ENCODE measurements at places on chromosomes 7 and 10.

DNA sequence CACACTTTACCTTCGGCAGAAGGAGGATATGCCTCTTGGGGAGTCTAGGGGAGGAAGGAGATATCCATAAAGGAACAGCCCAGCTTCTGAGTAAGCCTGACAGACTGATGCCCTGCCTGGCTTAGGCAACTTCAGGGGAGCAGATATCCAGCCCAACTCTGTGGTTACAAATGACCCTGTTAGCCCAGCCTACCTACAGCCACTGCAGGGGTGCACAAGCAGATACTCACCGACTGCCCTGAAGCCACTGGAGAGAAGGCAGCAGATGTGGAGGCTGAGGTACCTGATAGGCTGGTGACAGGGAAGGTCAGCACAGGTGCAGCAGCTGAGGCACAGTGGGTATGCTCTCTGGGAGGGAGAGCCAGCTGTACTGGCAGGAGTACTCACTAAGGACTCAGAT, 770.2 kb downstream of the GRID1 start:
- no peak for DNase-seq

DNA sequence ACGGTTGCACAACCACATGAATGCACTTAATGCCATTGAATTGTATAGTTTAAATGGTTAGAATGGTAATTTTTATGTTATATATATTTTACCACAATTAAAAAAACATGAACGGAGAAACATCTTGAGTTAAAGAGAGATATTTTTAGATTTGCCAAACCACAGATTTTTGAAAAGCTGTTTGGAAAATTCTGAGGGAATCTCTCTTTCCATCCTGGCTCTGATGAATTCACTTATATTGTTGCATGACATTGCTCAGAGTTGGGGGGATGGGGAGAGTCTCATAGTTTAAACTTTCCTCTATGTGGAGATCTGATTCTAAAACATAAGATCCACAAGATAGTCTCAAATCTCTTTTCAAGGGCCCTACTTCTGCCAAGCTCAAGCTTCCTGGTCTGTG, 275.0 kb upstream of the NPVF start:
- no peak for DNase-seq

GRCh38 chr10:119614686-119615085, 17.9 kb upstream of the TIAL1 start:
- no peak for DNase-seq

- DNase-seq: no peak
Measured at GRCh38 chr10:116889066-116889465, 39.8 kb downstream of the ENO4 start.

- DNase-seq: peak; percentile 24
Measured at GRCh38 chr7:148914208-148914777, 30.2 kb upstream of the EZH2 start.

DNA sequence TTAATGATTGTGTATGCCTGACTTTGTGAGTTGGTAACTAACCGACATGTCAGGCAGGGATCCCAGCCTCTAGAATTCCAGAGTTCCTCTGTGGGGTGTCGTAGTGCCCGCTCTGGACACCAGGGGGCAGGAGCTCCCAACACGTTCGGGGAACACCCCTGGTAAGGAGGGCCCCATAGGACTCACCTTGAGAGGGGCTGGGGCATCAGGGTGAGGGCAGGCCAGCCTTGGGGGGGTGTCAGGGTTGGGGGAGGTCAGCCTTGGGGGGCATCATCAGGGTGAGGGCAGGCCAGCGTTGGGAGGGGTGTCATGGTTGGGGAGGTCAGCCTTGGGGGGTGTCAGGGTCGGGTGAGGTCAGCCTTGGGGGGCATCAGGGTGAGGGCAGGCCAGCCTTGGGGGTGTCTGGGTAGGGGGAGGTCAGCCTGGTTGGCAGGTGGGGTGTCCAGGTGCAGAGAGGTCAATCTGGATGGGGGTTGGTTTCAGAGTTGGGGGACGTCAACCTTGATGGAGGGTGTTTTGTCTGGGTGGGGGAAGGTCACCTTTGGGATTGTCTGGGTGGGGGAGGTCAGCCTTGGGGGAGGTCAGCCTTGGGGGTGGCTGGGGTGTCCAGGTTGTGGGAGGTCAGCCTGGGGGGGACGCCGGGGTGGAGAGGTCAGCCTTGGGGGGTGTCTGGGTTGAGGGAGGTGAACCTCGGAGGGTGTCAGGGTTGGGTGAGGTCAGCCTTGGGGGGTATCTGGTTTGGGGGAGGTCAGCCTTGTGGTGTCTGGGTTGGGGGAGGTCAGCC, 45.6 kb upstream of the SUN1 start:
- peak; percentile 60 for DNase-seq

DNA sequence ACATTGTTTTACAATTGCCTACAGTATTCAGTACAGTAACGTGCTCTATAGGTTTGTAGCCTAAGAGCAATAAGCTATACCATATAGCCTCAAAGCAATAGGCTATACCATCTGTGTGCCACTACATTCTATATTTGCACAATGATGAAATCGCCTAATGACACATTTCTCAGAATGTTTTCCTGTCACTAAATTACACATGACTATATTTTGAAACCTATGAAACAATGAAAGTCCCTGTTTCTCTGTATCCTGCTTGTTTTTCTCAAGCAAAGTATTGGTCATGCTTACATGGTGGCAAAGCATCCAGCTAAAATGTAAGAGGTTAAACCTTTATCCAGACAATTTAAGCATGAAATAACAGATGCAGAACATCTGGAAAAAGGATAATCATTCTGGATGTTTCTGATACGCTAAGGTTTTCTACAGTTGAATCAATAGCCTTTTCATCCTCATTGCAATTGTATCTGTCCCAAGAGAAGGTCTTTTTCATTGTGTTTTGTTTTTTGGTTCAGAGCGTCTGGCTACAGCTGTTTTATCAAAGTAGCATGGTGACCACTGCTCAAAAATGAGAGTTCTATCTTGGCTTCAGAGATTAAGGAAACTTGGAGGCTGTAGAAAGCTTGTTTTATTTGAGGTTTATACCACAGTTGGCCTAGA, 81.7 kb downstream of the CSTF2T start:
- DNase-seq: no peak

- peak; percentile 31 for DNase-seq
Measured at GRCh38 chr10:13206546-13207443, 27.4 kb downstream of the UCMA start.

GRCh38 chr7:116122972-116123595, 87.3 kb upstream of the TES start:
- DNase-seq: peak; percentile 67

DNA sequence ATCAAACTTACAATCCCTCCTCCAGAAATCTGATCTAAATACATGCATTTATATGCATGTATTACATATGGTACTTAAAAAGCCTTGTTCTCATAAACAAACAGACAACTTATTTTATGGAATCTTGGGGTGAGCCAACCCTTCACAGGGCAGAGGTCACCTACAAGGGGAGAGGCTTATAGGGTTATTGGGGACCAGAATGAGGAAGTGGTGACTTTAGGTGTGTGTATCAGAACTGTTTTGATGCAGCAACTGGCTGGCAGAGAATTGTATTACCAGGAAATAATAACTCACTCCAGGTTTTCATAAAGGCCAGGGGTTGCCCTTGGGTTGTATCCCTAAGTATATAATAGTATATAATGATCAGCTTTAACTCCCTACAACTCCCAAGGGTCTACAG, 91.1 kb downstream of the SVIL start:
- DNase-seq: no peak

- peak; percentile 79 for DNase-seq
Measured at GRCh38 chr7:130008941-130009847, 42.0 kb downstream of the ZC3HC1 start.

DNA sequence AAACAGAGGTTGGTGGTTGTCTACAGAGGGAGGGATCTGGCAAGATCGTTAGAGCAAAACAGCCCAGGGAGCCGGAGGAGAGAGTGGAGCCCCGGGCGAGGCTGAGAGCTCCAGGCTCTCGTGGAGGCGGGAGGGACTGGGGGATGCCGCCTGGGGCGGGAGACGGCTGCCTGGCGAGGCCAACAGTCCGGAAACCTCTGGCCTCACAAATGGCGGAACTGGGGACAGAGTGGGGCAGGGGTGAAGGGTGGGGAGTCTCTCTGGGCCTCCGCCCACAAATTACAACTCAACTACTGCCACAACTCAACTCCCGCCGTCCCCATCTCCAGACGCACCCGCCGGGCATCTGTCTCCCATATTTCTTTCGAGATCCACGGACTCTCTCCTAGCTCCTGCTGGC, 47.7 kb downstream of the CLEC2L start:
- DNase-seq: no peak

- no peak for DNase-seq
Measured at GRCh38 chr10:122852261-122852660, 6.6 kb upstream of the CUZD1 start.

DNA sequence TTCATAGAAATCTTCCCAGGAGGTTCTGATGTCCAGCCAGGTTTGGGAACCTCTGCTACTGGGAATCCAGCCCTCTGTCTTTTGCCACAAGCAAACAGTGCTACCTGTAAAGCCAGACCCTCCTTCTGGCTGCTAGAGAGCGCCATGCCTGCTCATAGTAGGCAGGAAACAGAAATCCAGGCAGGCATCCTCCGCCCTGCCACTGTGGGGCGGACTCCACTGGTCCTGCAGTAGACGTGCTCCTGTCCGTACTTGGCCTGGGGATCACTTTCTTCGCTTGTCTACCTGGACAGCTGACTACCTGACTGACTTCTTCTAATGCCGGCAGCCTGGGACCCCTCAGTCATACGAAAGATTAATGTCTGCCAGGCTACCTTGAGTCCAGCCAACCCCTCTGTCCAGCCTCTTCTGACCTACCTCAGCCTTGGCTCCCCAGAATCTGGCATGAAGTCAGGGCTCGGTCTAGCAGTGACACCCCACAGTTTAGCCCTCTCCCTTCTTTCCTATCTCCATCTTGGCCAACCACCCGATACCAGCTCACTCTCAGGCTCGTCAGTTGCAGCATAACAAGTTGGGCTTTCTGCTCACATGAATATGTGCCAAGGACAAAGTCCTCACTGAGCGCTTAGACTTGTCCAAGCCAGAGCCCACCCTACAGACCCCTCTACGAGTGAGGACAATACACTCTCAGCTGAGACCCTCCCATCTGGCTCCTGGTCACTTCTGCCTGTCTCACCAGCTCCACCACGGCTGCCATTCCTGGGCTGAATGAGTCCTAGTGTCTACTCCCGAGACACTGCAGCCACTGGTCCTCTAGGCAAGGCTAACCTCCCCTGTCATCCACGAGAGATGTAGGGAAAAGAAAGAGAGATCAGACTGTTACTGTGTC, 43.9 kb upstream of the OPALIN start:
- no peak for DNase-seq

GRCh38 chr7:130733931-130734814, at the start of gene KLF14:
TSS of gene KLF14 (minus strand) at chr7:130734207. CDS start at chr7:130734033, 174 bp downstream.
- peak; percentile 45 for DNase-seq

DNA sequence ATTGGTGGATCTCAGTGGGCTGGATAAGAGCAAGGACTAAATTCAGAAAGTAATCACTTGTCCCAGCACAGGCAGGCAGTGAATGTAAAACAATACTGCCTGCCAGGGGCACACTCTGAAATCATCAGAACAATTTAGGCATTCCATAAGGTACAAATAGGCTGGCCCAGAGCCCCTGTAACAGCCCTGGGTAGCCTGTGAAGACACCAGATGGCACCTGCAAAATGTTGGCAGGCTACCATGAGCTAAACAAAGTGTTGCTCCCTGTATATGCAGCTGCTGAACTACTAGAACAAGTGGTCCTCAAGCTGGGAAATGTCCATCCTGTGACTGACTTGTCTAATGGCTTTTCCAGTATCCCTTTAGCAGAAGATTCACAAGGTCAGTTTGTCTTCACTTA, 3.0 kb upstream of the PRSS37 start:
- DNase-seq: no peak

- DNase-seq: no peak
Measured at GRCh38 chr10:385571-386300, 250.5 kb downstream of the ZMYND11 start.

DNA sequence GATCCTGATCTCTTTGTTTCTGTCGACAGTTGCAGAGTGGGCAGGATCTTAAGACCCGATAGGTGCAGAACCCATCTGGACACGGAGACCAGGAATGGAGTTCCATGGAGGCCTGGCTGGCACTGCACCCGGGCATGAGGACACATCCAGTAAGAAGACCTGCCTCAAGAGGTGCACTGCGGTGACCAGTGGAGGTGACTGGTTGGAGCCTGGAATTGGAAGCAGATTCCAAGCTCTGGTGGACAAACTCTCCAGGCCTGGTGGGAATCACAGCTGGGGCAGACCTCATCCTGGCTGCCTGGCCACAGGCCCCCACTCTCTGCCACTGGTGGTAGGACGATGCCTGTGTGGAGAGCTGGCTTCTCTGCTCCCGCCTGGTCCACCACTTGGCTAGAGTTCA, 31.0 kb downstream of the ZNF775 start:
- DNase-seq: no peak

- DNase-seq: no peak
Measured at GRCh38 chr10:98030093-98030821, at the start of gene CRTAC1. TSS of gene CRTAC1 (minus strand) at chr10:98030621. CDS start at chr10:98030472, 149 bp downstream.

GRCh38 chr10:50497758-50498157, 126.0 kb downstream of the SGMS1 start:
- no peak for DNase-seq

GRCh38 chr7:14752301-14752700, 150.2 kb downstream of the DGKB start:
- no peak for DNase-seq

DNA sequence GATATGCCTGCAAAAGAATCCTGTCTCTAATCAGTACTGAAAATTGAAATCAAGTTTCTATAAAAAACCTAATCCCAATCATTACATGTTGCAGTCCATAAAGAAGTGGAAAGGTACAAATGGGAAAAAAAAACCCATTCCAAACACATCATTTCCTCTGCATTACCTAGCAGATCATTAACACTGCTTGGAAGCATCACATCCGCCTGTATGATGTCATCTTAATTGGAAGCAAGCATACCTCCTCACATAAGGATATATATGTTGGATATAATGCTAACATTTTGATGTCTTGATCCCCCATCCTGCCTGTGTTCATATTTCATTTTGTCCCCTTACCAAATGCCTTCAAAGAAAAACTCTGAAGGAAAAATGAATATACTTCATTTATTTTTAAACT, 241.3 kb upstream of the AOAH start:
- DNase-seq: no peak

DNA sequence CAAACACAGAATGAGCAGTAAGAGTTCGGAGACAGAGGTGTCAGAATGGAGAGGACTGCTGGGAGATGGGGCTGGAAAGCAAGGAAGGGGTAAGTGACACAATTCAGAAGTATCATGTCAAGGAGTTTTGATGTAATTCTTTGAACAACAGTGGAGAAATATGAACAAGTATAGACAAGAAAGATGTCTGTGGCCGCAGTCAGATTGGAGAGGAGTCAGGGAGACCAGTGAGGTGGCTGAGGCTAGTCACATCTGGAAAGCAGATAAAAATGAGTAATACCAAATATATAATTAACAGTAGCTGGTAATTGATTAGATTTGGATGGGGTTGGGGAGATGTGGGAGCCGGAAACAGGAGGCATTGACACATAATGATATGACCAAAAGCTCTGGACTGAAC, 540.9 kb downstream of the SUGCT start:
- no peak for DNase-seq

GRCh38 chr7:101402081-101402779, 39.6 kb downstream of the COL26A1 start:
- DNase-seq: no peak
